Activated CD4-positive, alpha-beta T cell treated with anti-CD3 and anti-CD28 coated beads, Interleukin-2, amount 10 ng/mL, durations not matched to agents 24 days and 14 days (primary cell): ENCODE measurements at places on chromosomes 12 and 14. TPM values are rescaled to one million over a fixed set of nuclear protein-coding genes. Genes with fewer than 3 reads are reported as not detected.
A peak's percentile ranks its signal among the peaks of the same experiment; 100 is the strongest.

- H3K36me3 ChIP-seq: no peaks in the 10 kb centered on the region
- H3K27me3 ChIP-seq: no peaks in the 10 kb centered on the region
- H3K4me3 ChIP-seq: no peak overlapping the region
- DNase-seq: no peak
- no peaks in the 10 kb centered on the region for H3K4me1 ChIP-seq
These were observed 99.0 kb downstream of the NUBPL start for GRCh38 chr14:31660191-31660590.

- H3K4me3 ChIP-seq: no peak overlapping the region
- no peak overlapping the region for H3K27ac ChIP-seq
- no peaks in the 10 kb centered on the region for H3K27me3 ChIP-seq
- DNase-seq: no peak
- no peaks in the 10 kb centered on the region for H3K4me1 ChIP-seq
These were observed 305.6 kb downstream of the RPS29 start for GRCh38 chr14:49280566-49280965.

The KRT73 gene
- 0.09 TPM in 1 of 2 replicates, not detected in the other for total RNA-seq

DNA sequence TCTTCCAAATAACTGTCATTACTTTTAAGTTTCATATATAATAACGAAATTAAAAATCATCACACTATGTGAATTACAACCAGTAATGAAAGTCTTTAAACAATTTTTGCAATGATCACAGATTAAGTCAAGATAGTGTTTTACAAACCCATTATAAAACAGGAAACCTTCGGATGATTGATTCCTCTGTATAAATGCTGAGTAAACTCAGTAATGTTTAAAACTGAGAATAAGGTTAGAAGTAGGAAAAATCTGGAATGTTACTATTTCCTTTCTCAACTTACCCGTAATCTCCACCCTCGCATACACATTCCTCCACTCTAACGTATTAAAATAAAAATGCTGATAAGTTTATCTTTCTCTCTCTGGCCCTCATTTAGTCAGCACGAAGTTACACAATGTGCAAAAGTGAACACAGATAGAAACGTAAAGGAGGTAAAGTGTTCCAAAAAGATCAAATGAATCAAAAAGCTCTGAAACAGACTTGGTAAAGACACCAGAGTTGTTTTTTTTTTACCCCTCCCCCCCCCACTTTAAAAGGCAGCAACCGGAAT, 1.6 kb downstream of the ZFC3H1 start:
- H3K27ac ChIP-seq: peak overlapping the region; percentile 99
- H3K4me1 ChIP-seq: peaks cover 30% of the 10 kb centered on the region
- H3K4me3 ChIP-seq: peak overlapping the region; percentile 97
- no peaks in the 10 kb centered on the region for H3K27me3 ChIP-seq
- peaks cover 44% of the 10 kb centered on the region for H3K36me3 ChIP-seq

- DNase-seq: no peak
- no peak overlapping the region for H3K27ac ChIP-seq
- peaks cover 9% of the 10 kb centered on the region for H3K36me3 ChIP-seq
- peaks cover 11% of the 10 kb centered on the region for H3K4me1 ChIP-seq
- no peak overlapping the region for H3K4me3 ChIP-seq
These were observed 12.6 kb downstream of the SETD3 start for GRCh38 chr14:99468081-99468480.

The RTL1 gene
- not detected in 2 replicates for total RNA-seq

- no peak overlapping the region for H3K4me3 ChIP-seq
- H3K4me1 ChIP-seq: peaks cover 2% of the 10 kb centered on the region
- no peak for DNase-seq
- peaks cover 16% of the 10 kb centered on the region for H3K36me3 ChIP-seq
These were observed 1.7 kb upstream of the NRIP2 start for GRCh38 chr12:2836574-2836973.
